ENCODE measurements at places on chromosomes 1 and 21.

- no peak for DNase-seq
These were observed 127.1 kb upstream of the GADD45A start for GRCh38 chr1:67557696-67558448.

- no peak for DNase-seq
These were observed 2.7 kb downstream of the KIAA0319L start for GRCh38 chr1:35554266-35555211.

GRCh38 chr1:159783724-159784123, 3.0 kb downstream of the DUSP23 start:
- no peak for DNase-seq

GRCh38 chr1:109136766-109137165, 22.9 kb downstream of the ELAPOR1 start:
- DNase-seq, result no peak

- no peak for DNase-seq
These were observed 14.1 kb upstream of the TNR start for GRCh38 chr1:175757381-175758015.

DNA sequence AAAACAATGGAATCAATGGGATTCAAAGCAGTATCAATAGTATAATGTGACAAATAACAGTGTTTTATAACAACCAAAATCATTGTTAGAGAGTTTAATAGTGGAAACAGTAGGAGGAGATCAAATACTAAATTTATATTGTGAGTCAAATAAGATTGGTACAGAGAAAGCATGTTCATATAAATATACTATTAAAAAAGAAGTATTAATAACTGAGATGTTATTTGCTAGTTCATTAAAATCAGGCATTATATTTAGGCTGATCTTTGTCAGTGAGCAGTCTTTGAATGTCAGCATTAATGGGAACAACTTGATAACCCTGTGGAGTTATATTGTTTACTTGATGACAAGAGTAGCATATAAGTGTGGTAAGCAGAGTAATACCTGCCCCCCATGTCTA, 30.6 kb downstream of the PRKAA2 start:
- DNase-seq, result no peak

GRCh38 chr1:24932284-24932683, 2.2 kb upstream of the RUNX3 start:
- DNase-seq, result no peak

GRCh38 chr1:108524676-108525075, 35.2 kb upstream of the EEIG2 start:
- DNase-seq, result no peak

DNA sequence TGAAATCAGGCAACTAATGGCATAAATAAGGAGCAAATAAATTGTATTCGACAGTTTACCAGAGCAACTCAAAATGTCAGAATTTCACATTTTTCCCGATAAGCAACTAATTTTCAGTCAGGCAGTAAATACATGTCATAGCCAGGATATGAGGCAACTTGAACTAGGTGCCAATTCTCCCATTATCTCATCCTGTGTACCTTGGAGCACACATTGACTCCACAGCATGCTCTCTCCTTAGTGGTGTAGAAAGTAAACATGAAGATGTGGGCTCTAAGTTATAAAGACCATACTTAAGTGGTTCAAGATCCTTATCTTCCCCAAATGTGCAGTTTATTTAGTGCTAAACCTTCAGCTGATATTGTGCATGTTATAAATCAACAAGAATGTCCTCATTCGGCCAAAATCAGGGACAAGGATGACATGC, 197.8 kb downstream of the VAV3 start:
- DNase-seq, result no peak

DNA sequence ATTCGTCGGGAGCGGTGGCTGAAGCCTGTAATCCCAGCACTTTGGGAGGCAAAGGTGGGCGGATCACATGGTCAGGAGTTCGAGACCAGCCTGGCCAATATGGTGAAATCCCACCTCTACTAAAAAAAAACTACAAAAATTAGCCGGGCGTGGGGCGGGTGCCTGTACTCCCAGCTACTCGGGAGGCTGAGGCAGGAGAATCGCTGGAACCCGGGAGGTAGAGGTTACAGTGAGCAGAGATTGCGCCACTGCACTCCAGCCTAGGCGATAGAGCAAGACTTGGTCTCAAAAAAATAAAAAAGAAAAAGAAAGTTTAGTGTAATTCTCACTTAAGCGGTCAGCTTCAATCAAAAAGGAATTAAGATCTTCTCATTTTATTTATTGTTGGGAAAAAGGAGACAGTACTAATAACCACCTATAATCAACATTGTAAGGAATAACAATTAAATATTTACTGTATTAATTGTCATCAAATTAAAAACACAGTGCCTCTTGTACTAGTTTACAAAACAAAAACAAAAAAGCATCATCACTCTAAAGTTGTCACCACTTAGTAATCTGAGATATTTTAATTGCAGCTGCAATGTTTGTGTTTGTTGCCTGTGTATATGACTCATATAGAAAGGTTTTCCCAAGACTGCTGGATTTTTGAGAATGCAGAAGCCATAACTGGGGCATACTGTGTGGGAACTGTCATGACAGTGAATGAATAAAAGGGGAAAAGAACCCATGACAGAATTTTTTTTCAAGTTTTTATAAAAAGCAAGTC, 3.7 kb downstream of the FBXO42 start:
- no peak for DNase-seq

DNA sequence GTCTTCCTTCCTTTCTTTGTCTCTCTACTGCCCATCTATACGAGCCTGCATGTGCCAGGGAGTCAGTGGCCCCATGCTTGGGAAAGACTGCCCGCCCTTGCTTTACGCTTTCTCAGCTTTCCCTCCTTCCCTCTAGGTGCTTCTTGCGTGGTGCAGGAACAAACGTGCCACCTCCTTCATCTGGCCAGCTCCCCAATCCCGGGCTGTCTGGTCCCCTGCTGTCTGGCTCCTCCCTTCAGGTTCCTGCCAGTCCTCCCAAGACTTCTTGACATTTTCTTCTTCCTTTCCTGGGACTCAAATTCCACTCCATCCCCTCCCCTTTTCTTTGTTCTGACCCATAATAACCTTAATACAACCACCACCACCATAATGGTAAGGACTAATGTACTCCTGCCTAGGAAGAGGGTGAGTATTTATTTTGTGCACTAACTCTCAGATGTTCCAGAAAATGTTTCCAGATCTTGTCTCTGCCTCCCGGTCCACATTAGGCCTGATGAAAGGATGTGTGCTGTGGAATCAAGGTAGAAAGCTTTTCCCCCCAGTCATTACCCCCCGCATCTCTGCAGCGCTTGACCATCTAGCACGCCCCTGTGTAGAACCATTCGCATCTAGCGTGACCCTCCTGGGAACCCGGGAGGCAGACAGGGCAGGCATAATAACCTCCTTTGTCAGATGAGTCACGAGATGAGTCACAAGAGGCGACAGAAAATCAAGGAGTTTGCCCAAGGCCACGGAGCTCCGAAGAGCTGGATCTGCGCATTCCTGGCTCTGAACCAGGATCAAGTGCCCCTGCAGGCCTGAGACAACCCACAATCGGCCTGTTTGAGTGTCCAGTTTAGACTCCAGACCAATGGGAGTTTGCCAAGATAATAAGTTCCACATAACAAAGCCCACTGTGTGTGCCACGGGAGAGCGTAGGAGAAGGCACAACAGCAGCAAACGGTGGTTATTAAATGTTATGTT, 60.1 kb upstream of the NEK2 start:
- DNase-seq, result peak; percentile 53

GRCh38 chr1:53577761-53578100, 118.5 kb downstream of the DMRTB1 start:
- DNase-seq, result no peak

DNA sequence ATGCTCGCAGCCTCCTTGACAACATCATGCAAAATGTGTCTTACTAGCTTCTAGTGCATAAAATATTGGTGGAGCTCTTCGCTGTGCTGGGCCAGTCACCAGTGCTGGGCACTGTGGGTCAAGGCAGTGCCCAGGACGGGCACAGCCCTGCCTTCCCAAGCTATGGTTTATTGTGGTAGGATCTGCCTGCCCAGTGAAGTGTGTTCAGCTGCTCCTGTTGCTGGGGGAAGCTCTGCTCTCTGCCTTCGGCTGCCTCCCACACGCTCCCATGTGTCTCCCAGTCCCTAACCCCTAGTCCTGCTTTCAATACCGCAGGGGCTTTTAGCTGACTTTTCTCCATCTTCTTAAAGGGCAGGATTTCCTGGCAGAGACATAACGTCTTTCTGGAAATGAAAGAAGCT, 15.7 kb downstream of the EPHX1 start:
- no peak for DNase-seq

DNA sequence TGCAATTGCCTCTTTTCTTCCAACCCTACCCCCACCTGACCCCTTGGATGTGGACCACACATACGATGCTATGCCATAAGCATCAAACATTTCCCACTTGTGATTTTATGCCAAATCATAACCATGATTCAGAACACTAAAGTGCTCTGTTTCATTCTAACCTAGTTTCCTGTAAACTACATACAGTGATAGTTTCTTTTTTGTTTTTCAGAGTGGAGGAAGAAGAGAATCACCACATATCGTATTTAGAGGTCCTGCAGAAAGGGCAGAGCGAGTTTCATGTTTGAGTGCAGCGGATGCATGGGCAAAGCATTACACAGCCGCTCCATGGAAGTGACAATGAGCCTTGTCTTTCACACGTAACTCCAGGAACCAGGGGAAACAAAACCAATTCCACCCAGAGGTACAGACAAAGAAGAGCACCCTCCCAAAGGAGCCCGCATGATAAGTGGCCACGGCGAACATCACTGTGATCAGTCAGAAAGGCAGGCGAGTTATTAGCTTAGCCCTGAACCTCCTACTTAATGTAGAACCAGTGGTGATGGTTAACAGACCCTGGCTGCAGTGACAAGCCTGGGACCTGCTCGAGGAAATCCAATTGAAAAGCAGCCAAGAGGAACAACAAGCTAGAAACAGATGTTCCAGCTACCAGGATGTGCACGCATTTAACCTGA, 64.0 kb upstream of the ZNF281 start:
- DNase-seq, result no peak

- DNase-seq, result no peak
These were observed 1.1 kb downstream of the TNFRSF25 start for GRCh38 chr1:6464915-6465314.

DNA sequence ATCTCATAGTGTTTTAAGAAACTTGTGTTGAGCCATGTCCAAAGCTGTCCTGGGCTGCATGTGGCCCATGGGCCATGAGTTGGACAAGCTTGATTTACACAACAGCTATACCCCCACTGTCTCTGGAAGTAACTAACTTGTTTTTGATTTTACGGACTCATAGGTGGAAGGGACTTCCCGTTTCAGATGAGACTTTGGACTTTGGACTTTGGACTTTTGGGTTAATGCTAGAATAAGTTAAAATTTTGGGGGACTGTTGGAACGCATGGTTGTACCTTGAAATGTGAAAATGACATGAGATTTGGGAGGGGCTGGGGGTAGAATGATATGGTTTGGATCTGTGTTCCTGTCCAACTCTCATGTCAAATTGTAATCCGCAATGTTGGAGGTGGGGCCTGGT, 52.6 kb upstream of the ZSWIM5 start:
- DNase-seq, result no peak

DNA sequence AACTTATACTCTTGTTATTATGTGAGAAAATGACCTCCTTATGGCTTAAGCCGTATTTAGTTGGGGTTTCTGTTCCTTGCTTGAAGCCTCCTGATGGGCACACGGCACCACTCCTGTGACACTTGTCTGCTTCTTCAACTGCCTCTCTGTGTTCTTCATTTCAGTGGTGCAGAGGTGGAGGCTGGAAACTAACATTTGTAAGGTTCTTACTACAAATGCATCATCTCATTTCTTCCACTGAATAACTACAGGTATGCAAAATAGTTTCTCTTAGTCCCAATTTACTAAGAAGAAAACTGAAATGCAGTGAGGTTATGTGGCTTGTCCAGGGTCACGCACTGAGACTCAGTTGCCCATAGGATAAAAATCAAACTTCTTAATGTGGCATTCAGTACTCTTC, 23.6 kb upstream of the ZNF362 start:
- no peak for DNase-seq

- DNase-seq, result no peak
These were observed 76.5 kb downstream of the CD58 start for GRCh38 chr1:116494353-116494692.

DNA sequence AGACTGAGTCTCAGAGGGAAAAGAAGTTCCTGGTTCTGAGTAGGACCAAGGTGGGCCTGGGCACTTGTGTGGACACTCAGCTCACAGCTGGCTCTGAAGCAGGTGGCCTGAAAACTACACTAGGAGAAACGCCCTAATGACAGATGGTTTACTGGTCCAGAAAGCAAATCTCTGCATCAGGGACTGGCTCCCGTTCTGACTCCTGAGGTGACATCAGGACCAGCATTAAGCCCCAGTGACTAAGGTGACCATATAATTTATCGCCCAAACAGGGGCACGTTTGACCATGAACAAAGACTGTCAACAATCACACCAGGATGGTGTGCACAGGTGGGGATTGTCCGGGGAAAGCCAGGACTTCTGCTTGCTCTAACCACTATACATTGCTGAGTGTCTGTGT, 12.2 kb upstream of the CD34 start:
- no peak for DNase-seq

DNA sequence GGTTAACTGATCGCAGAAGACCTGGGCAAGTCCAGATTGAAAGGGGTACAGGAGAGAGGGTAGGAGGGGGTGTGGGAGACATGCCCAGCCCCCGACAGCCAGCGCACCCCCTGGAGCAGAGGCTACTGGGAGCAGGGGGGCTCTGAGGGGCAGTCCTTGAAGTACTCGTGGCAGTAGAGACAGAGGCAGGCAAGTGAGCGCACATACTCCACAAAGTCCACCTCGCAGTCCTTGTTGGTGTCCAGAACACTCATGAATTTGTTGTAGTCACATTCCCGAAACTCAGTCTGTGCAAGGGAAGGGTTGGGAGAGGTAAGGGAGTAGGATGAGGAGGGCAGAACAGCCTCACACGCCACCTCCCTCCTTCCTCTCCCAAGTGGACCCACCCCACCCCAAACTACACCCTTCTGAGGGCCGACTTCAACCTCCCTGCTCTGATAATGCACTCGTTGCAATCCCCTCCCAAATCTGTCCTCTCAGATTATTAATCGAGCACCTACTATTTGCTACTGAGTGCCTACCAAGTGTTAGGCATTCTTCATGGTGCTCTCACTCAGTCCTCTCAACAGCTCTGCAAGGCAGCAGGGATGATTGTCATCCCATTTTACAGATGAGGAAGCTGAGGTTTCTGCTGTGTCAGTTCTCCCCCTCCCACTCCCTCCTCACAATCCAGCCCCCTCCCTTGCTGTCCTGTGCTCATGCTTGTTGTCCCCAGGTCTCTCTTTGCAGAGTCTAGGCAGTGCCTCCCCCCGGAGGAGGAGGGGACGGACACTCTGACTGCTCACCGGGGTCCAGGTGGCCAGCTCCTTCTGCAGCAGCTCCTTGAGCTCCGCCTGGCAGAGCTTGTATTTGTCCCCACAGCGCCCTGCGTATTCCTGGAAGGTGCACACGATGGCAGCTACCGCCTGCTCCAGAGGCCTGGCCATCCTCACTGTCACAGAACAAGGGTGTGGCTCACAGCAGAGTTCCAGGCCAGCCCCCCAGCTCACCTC, 1.2 kb downstream of the S100A3 start:
- no peak for DNase-seq

- no peak for DNase-seq
These were observed 8.2 kb downstream of the PAFAH2 start for GRCh38 chr1:25989440-25990234.
